ENCODE measurements at places on chromosomes 6 and 20.
A peak's percentile ranks its signal among the peaks of the same experiment; 100 is the strongest.

DNA sequence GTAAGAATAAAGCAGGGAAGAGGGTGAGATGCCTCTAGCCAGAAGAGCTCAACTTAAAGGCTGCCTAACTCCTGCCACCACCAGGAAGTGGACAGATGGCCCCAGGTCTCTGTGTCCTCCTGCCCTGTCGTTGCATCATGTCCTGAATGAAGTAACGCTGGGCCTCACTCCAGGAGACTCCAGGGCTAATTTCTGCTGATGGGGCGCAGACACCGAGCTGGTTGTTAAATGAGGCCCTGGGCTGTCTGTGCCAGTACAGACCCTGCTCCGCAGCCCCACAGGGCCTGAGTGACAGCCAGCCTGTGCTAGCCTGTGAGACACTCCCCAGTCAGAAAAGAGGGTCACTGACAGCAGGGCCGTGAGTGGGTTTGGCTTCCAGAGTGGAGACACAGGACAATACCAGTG, 6.5 kb downstream of the IP6K3 start:
- no peak for DNase-seq

- DNase-seq, result no peak
These were observed 803.7 kb downstream of the GRIK2 start for GRCh38 chr6:102197211-102197610.

DNA sequence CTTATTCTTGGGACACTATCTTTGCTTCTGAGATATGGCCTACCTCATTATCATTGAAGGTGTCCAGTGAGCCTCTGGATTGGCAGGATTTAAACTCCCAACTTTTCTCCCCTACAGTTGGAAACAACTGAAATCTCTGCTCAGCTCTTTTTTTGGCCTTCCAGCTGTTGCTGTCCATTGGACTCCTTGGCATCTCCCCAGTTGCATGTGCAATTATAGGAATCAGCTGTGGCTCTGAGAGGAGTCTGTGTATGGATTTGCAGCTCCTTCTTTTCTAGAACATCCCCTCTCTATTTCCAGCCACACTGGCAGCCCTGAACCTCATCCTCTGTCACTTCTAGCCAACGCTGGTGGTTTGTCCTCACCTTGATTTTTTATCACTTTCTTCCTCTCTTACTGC, 21.2 kb downstream of the RAB22A start:
- DNase-seq, result no peak

DNA sequence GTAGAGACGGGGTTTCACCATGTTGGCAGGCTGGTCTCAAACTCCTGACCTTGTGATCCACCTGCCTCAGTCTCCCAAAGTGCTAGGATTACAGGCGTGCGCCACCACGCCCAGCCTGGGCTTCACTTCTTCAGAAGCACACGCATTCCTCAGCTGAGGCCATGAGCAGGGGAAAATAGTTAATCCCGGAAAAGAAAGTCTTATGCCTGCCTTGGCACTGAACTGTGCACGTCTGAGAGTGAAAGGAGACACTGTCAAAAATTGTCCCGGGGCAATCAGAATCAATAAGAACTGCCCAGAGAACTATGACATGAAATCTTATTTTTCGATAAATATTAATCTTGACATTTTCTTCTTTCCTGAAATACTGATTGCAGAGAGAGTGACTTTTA, 2.8 kb downstream of the BTN2A2 start:
- no peak for DNase-seq

DNA sequence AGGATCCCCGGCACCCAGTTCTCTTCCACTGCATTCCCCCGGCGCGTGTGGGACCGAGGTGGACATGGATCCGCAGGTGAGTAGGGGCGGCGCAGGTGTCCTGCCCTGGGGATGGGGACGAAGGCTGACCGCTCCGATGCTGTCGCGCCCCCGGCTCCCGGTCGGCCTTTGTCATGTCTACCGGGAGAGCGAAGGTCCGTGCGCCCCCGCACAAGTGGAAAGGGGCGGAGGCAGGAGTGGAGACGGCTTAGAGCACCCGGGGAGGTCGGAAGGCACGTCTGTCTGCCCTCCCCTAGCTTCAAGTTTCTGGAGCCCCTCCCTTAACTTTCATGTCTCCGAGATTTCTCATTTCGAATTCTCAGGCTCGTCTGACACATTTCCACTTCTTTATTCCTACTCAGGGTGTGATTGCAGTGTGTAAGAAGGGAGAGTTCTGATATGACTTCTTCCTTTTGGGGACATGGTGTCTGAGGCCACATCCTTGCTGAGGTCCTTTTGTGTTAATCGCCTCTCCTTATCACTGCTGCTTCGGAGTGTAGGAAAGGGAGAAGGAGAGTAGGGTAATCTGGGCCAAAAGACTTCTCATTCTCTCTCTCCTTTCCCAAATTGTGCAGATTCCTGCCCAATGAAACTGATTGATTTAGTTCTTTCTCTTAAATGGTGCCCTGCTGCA, 435 bp downstream of the KIFC1 start:
- peak; percentile 63 for DNase-seq

GRCh38 chr6:100693249-100693927, 187.7 kb downstream of the ASCC3 start:
- DNase-seq, result no peak

DNA sequence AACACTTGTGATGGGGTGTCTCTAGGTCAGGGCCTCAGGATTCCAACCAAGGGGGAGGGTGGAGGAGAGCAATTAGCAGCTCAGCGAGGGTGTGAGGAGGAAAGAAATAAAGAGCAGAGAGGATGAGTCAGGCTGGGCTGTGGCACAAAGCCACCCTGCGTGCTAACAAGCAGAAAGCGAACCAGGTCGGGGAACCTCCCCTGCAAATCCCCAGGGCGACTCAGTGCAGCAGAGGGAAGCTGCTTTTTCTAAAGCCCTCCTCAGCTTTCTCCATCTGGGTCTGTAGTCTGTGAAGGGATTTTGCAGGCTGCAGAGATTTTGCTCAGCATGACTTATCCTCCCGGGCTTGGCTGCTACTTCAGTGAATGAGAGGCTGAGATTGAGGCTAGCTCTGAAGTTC, 6.6 kb upstream of the SPO11 start:
- DNase-seq, result no peak
